Activated CD8-positive, alpha-beta T cell treated with anti-CD3 and anti-CD28 coated beads, Interleukin-2, amount 10 ng/mL, durations not matched to agents 7 days and 5 days (primary cell): ENCODE measurements at places on chromosomes 1 and 21.

GRCh38 chr21:19850157-19850556 lies 1148.1 kb upstream of the NCAM2 start:
- DNase-seq, result no peak

- peak; percentile 75 for DNase-seq
Measured at GRCh38 chr1:156356875-156357534, 12.0 kb upstream of the RHBG start.

GRCh38 chr1:38327559-38327973 lies 281.0 kb upstream of the POU3F1 start:
- DNase-seq, result no peak

- no peak for DNase-seq
Measured at GRCh38 chr21:26165331-26165730, 5.2 kb downstream of the APP start.

GRCh38 chr1:81588149-81588548 lies 212.6 kb upstream of the ADGRL2 start:
- no peak for DNase-seq

DNA sequence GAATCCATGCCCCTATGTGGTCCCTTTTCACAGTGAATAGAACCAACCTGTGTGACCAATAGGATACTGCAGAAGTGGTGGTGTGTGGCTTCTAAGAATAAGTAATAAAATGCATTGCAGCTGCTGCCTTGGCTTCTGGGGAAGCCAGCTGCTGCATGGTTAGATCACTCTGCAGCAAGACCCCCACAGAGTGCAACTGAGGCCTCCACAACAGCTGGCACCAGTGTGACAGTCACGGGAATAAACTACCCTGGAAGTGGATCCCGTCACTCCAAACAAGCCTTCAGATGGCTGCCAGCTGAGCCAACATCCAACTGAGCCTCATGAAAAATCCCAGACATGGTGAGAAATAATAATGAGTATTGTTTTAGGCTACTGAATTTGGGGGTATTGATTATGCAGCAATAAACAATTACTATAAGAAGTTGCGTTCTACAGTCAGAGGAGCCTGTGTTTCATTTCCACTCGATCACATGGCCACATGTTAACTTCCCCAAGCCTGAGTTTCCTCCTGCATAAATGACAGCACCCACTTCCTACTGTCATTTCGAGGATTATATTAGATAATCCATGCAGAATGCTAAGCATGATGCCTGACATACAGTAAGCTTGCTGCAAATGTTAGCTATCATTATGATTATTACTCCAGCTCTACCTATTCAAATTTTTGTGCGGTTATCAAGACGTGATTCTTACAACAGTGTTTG lies 20.8 kb upstream of the COG2 start:
- no peak for DNase-seq

DNA sequence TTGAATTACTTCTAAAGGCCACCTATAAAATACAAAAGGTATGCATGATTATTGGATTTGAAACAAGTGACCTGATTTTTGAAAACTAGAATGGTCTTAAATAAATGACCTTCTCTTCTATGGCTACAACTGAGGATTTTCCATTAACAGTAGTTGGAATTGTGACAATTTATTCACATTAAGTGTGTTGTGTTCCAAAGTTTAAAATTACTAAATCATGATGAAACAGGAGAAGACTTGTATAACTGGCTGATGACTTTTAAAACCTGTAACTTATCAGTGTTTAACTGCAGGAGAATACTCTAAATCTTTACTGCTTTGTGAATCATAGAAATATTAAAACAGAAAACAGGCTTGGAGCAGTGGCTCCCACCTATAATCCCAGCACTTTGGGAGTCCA lies 4.6 kb downstream of the KCNT2 start:
- no peak for DNase-seq

- no peak for DNase-seq
Measured at GRCh38 chr21:34910396-34910795, 138.7 kb downstream of the RUNX1 start.

DNA sequence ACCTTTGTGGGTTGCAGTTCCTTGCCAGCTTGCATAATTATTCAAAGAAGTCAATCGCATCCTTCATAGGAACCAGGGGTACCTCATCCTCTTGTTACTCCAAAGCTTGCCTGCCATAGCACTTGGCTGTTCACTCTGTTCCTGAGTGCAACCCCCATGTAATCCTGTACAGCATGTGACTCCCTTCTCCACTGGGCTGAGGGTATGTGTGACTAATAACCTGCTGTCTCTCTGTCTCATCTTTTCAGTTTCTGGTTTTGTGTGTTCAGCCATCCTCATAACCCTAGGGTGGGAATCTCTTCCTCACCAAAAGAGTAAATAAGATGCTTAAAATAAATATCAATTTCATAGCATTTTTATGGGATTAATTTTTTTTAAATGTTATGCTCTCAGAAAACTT lies 351.9 kb downstream of the S1PR1 start:
- DNase-seq, result no peak

DNA sequence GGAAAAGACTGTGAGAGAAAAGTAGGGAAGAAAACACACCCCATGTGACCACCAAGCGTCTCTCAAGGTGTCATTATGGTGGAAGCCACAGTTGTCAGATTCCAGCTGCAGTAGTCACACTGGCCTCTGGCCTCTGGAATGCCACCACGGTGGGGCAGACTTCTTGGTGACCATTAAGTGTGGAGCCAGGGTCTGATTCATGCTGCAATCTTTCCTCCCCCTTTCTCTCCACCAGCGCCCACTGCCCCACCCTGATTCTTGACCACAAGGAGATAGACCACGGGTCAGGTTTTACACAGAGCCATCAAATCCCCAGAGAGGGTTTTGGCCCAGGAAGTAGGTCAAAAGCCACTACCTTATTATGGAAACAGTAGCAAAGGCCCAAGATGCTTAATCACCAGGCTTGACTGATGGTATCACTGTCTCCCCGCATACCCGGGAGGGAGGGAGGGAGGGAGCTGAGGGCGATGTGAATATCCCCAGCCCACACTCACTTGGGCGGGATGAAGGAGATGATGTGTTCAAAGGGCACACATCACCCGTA lies 52.7 kb upstream of the GRHL3 start:
- no peak for DNase-seq

GRCh38 chr1:168087696-168088095 lies 49.0 kb downstream of the GPR161 start:
- DNase-seq, result no peak

- no peak for DNase-seq
Measured at GRCh38 chr1:31297277-31298247, 730 bp downstream of the ZCCHC17 start.
